ENCODE measurements at places on chromosomes 6 and 20. TPM values are rescaled to one million over a fixed set of nuclear protein-coding genes. Genes with fewer than 3 reads are reported as not detected.

Gene LST1
- not detected for total RNA-seq

Gene TBC1D32
- 9.4 TPM for total RNA-seq

GRCh38 chr20:10318291-10319024, 99.8 kb downstream of the SNAP25 start:
- no peak for DNase-seq

- DNase-seq, result peak; percentile 55
Observed at GRCh38 chr6:20056350-20056992, 155.8 kb downstream of the MBOAT1 start.

- no peak for DNase-seq
Observed at GRCh38 chr6:2028457-2029038, 216.9 kb downstream of the GMDS start.

DNA sequence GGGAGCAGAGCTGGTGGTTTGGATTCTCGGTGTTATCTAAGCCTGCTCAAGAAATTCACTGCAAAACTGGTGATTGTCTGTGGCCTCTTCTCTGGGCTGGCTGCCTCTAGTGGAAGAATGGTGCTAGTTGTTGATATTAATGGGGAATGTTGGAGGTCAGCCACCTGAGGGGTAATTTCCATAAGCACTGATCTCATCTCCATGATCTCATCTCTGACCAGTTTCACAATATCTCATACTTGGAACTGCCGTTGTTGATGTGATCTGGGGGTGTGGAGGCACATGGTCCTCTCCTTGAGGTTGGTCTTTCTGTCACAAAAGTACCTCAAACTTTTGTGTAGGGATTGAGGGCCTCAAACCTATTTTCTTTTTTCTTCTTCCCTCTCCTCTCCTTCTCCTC, 102.6 kb downstream of the CD109 start:
- peak; percentile 43 for DNase-seq

GRCh38 chr20:44832724-44833123, 22.4 kb upstream of the RIMS4 start:
- peak; percentile 32 for DNase-seq
